ENCODE measurements at places on chromosomes 6 and 20.

DNA sequence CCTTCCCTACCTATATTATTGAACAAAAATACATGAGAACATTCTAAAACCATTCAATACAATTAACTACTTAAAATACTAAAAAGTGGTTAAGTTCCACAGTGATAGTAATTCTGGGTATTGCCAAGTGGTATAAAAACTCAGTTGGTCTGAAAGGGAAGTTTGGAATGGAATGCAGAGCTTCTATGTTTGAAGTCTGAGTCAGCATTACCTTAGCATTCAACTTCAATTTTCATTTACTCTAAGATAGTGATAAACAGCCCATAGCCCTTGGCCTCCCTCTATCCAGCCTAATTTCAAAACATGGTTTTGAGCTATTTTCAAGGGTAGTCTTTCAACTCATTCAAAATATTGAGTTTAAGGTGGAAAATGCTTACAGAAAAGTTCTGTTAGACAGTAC is 140.4 kb upstream of the ASCC3 start:
- no peak for DNase-seq

DNA sequence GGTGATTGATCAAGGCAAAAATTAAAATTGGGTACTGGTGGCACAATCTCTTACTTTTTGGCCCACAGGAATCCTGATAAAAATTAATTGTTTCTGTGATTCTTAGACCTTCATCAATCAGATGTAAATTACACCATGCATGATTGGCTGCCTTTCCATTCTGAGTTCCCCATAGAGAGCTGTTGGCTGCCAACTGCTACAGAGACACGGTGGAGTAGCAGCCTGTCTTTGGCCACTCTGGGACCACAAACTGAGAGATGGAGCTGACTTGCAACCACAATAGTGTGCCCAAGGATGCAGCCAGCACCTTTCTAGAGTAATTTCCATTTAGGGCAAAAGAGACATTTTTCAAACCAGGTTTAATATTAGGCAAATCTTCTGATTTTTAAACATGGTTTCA is 274.3 kb upstream of the MMS22L start:
- DNase-seq: no peak

DNA sequence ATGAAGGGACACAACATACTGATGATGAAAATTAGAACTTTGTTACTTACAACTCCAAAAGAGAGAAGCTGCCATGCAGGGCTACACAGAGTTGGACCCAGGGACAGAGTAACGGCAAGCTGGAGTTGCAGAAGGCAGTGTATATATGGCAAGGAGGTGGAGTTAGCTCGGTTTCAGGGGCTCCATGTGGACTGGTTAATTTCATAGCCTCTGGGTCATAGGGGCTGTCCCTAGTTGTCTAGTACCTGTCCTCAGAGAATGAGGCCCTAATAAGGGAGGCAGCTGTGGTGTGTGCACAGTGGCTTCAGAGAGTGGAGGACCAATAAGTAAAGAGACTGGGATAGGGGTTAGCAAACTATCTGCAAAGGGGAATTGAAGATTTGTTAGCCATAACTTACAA is 7.9 kb upstream of the ZSCAN12 start:
- no peak for DNase-seq

DNA sequence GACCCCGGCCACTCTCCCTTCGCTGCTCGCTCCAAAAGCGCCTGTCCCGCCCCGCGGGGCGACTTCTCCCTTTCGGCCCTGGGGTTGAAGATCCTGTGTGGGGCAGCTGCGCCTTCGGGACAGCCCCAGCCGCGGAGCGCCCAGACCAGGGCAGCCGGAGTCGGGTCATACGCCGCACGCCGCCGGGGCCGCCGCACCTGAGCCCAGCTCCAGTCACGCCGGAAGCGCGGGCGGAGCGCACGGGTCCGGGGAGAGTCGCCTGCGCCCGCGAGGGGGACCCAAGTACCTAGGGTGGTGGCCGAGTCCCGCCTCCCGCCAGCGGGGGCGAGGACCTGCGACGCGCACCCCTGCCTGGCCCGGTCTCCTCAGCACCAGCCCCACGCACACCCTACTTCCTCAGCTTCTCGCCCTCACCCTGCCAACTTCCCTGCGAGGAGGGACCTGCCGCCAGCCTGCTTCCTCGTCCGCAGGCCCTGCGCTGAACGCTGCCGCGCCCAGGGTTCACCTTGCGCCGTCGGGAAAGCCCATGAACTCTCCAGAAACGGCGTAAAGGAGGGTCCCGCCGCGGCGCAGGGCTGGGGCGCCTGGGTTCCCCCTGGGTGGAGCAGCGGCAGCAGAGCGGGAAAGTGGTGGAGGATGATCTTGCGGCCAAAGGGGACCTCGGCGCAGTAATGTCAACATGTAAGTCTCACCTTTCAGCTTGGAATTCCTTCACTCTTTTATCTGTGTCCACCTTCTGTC is at the start of gene ADGRG6:
Gene ADGRG6 (plus strand): TSS at position 357 of the 741 bp plus-strand sequence. CDS start 323 bp downstream, at position 680.
- no peak for DNase-seq

- DNase-seq: no peak
Observed at GRCh38 chr20:47198254-47198671, 158.2 kb downstream of the ZMYND8 start.

- no peak for DNase-seq
Observed at GRCh38 chr6:114007516-114007915, 36.6 kb upstream of the HDAC2 start.

DNA sequence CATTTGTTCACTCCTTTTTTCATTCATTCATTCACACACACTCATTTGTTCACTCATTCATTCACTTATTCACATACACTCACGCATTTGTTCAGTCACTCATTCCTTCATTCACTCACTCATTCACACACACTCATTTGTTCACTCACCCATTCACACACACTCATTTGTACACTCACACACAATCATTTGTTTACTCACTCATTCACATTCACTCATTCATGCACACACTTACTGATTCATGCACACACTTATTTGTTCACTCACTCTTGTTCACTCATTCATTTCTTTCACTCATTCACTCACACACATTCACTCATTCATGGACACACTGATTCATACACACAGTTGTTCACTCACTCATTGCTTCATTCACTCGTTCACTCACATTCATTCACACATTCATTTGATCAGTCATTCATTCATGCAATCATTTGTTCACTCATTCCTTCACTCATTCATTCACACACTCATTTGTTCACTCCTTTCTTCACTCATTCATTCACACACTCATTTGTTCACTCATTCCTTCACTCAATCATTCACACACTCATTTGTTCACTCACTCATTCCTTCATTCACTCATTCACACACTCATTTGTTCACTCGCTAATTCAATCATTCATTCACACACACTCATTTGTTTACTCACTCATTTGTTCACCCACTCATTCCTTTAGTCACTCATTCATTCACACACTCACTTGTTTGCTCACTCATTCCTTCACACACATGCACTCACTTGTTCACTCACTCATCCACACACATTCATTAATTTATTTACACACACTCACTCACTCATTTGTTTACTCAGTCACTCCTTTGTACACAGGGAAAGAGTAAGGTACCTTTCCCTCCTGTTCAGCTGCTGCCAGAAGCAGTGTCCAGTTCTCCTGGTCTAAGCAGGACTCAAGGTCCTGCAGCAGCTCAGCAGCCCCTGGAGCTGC is 50.7 kb upstream of the BHLHE23 start:
- DNase-seq: no peak

DNA sequence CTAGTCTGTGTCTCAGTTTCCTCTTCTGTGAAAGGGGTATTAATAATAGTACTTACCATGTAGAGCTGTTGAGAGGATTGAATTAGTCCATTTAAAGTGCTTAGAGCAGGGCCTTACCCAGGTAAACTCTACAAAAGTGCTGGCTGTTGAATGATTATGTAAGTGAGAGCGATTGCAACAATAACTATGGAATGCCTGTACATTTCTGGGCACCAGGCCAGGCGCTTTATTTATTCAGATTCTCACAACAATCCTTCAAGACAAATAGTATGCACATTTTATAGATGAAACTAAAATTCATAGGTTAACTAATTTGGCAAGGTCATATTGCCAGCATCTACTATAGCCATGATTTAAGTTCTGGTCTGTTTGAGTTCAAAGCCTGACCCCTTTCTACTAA is 78.3 kb upstream of the MMS22L start:
- DNase-seq: no peak

DNA sequence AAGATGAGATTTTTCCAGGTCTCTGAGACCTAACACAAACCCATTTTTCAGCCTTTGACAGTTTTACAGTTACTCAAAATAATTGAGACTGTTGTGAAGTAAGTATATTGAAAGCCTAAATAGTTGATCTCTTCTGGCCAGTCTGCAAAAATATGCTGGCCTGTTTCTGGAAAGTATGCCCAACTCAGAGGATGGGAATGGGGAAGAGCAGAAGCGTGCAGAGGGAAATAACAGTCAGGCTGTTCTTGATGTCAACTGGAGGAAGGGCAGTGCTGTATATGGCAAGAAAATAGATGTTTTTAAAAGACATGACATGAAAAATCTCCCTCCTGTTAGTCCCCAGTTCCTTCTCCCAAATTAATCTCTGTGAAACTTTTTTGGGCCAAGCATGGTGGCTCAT is 3.8 kb downstream of the GID8 start:
- no peak for DNase-seq

DNA sequence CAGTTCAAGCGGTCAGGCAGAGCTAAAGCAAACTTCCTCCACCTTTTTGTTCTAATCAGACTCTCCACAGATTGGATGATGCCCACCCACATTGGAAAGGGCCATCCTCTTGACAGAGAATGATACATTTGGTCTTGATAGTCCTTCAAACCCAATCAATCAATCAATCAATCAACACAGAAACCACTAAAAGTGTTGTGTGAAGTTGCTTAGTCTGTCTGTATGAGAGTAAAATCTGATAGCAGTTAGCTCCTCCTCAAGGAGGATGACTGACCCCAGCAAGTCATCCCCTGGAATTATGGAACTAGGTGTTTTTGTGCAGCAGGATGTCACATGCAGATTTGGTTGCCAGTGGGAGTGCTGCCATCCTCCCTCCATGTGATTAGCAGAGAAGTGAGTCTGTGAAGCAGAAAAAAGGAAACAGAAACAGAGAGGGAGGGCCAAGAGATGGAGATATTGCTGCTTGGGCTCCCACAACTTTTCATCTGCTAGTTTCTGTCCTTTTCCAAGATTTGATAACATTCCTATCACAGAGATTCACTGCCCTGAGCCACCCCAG is 32.0 kb upstream of the SSTR4 start:
- DNase-seq: no peak

DNA sequence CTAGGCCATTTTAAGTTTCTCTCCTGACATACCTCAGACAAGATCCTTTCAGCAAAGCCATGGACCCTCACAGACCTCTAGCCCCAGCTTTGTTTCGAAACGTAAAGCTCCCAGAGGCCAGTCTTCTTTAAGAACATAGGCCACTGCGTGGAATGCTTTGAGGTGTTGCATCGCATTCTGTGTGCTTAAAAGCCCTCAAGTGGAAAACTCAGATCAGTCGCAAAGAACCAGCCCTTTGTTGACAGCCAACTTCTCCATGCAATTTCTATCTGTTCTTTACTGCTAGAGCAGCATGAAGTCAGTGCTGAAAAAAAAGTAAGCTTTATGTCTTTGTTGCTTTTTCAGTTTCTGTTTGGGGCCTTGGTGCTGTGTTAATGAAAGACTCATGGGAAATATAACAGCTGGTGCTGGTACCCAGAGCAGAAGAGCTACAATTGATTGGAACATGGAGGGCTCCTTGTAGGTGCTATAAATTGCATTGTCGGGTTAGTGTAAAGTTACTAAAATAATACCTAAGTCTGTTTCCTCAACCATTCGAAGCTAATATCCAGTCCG is 142.6 kb downstream of the MAP3K7 start:
- DNase-seq: no peak

GRCh38 chr20:6495907-6496306 is 271.6 kb upstream of the BMP2 start:
- no peak for DNase-seq

- no peak for DNase-seq
Observed at GRCh38 chr6:27205375-27206278, 41.9 kb upstream of the PRSS16 start.

GRCh38 chr6:151704383-151704782 is 103.1 kb upstream of the ESR1 start:
- DNase-seq: no peak

- DNase-seq: no peak
Observed at GRCh38 chr6:125312478-125312877, 10.7 kb upstream of the HDDC2 start.

- DNase-seq: no peak
Observed at GRCh38 chr6:111114482-111114881, 27.2 kb downstream of the SLC16A10 start.

DNA sequence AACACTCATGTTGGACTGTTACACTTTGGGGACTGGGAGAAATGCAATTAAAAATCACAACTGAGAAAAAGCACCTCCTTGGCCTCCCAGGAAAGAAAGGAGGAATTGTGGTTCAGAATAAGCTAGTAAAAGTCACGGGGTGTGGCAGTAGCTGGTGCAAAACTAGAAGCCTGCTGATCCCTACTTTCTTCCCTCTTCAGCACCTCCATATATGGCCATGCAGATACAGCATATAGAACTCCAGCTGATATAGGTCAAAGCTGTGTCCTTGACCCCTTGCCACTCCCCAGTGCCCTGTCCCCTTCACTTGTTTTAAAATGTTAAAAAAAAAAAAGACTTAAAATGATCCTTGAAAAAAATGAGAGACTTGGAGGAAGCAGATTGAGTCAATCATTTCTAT is 5.5 kb upstream of the FLRT3 start:
- DNase-seq: no peak

- no peak for DNase-seq
Observed at GRCh38 chr6:43034190-43034525, 12.7 kb downstream of the RRP36 start.

- DNase-seq: no peak
Observed at GRCh38 chr6:111750753-111751673, 122.2 kb downstream of the FYN start.

GRCh38 chr6:113540466-113540865 is 316.7 kb upstream of the MARCKS start:
- DNase-seq: no peak

- DNase-seq: no peak
Observed at GRCh38 chr20:21511485-21511849, 2.4 kb downstream of the NKX2-2 start.

DNA sequence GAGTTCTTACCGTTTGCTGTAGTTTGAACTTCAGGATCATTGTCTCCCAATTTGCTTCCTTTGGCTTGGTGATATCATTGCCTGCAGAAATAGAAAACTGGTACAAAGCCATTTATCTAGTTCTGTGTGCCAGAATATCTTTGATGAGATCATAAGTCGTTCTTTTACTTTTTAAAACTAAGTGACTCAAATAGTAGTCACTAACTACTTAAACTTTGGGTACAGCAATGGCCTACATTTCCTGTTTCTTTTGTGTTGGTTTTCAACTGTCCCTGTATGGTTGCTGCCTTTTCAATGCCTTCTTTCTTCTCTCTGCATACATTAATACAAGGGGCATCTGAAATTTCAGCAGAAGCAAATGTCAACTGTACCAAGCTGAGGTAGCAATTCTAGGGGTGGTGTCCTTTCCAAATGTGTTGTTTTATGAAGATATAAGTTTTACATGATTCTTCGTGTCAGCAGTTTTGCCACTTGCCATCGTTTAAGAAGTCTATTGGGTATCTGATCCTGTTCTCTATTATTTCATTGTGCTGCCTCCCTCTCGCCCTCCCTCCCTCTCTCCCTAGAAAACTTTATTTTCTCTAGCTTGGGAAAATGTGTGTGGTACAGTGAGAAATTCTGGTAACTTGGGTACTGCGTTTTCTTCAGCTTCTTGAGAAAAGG is 238.5 kb downstream of the FARS2 start:
- no peak for DNase-seq

GRCh38 chr20:23608251-23608846 is 2.6 kb upstream of the CST9 start:
- no peak for DNase-seq

GRCh38 chr20:6732851-6733250 is 34.6 kb upstream of the BMP2 start:
- DNase-seq: no peak

GRCh38 chr6:152293404-152293803 is 343.8 kb downstream of the SYNE1 start:
- no peak for DNase-seq

All from stimulated activated CD4-positive, alpha-beta T cell treated with anti-CD3 and anti-CD28 coated beads, Interleukin-15, amount 100 ng/mL, for 1 hour (primary cell).